ENCODE measurements at places on chromosomes 3 and 15.

DNA sequence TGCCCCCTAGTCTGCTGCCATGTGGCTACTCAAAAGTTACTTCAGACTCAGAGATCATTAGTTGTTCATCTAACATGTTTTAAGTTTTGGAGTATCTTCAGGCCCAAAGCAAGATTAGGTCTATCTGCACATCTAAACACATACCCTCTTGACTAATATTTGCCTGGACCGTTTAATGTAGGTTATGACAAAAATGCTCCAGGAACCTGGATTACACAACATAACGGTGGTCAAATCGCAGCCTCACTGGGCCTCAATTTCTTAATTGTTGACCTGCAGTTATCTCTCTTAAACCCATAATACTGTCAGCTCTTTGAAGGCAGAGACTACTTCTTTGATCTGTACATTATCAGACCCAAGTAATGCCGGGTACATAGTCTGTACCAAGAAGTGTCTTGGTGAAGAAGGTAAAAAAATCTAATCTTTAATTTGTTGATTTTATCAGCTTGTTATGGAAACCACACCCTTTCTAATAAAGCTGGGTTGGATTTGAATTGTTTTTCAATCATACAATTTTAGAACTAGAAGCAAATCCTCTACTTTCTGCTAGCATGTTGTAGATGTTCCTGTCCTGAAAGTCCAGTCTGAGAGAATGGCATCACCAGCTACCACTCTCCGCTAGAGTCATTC lies 3.6 kb downstream of the SNRK start:
- DNase-seq: no peak

GRCh38 chr3:44236485-44236908 lies 5.2 kb upstream of the TOPAZ1 start:
- no peak for DNase-seq

GRCh38 chr15:82900511-82901060 lies 51.9 kb downstream of the HOMER2 start:
- no peak for DNase-seq

DNA sequence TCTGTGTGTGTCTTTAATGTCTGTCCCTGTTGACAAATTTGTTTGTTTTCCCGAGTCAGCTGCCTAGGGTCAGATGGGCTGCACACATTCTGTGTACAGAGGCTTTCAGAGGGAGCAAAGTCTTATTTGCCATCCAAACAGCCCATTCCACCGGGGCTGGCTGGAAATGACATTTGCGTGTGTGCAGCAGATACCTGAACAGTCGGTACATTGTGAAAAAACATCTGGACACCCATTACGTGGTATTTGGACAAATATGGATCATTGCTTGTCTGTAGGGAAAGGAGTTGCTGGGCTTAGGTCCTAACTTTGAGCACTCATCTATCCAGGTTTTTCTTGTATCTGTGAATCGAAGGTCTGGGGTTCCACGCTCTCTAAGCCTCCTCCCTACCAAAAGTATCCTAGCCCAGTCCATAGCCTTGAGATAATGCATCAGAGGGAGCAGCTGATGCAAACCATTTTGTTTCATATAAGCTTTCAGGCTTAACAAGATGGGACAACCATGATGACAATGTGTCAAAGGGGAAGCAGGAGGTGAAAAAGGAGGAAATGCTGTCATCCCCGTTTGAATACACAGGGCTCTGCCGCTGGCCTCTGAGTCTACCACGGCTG lies 22.2 kb upstream of the CMTM8 start:
- no peak for DNase-seq

DNA sequence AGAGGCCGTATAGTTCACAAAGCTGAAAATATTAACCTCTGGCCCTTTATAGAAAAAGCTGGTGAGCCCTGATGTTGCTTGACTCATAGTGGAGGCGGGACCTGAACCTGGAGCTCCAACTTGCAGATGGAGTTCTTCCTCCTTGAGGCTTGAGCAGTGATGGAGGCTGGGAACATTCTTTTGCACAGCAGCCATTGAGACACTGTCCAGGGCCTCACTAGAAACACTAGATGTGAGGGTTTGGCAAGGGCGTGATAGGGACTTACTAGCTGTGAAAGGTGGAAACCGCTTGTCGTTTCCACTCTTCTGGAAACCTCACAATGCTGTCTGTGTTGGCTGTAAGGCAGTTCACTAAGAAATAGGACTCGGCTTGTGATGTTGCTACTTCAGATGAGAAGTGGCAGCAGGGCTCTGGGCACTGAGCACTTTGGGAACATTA lies 12.5 kb downstream of the SMAD6 start:
- no peak for DNase-seq

GRCh38 chr3:13750731-13751130 lies 129.1 kb downstream of the WNT7A start:
- DNase-seq: no peak

GRCh38 chr3:150411546-150411945 lies 3.4 kb downstream of the TSC22D2 start:
- DNase-seq: no peak

DNA sequence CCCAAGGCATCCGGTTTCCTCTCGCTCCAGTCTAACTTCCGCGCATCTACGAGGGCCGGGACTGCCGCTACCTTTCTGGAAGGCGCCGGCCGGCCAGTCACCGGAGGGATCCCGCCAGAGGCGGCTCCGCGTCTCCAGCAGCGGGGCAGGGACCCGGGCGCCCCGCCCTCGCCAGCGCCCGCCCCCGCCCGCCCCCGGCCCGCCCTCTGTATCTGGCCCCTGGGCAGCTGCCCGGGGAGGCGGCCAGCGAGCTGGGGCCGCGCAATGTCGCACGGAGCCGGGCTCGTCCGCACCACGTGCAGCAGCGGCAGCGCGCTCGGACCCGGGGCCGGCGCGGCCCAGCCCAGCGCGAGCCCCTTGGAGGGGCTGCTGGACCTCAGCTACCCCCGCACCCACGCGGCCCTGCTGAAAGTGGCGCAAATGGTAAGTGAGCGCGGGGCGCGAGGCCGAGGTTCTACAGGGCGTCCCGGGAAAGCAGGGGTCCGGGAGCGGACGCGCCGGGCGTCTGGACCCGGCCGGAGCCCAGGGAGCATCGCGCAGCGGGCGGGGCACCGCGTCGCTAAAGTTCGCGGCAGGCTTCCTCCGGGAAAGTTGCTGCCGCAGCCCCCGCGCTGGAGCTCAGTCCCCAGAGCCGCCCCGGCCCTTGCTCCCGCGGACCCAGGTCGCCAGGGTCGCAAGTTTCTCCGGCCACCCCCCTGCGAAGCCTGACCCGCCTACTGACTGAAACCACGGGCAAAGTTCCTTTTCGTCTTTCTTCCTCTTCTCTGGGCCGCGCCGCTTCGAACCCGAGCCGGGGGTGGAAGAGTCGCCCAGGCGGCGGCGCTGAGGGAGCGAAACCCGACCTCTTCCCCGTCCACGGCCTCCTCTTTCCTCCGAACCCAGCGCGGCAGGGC lies at the start of gene CMTM7:
Gene CMTM7 (plus strand): TSS at position 211 of the 893 bp plus-strand sequence. CDS start 54 bp downstream, at position 265.
- peak; percentile 83 for DNase-seq

DNA sequence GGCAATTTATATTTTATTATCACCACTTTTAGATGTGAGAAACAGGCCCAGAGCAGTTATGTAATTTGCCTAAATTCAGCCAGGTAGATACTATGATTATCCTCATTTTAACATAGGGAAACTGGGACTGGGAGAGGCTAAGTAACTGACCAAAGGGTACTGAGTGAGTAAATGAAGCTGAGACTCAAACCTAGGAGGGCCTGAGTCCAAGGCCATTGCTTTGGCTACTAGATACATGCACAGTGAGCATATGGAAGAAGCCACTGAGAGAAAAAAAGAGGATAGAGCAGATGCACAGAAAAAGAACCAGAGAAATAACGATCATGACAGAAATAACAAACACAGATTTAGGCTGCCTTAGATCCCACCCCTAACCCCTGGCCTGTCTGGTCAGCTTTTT lies 33.6 kb downstream of the USF3 start:
- no peak for DNase-seq

- no peak for DNase-seq
Measured at GRCh38 chr3:52509753-52510328, 14.7 kb downstream of the STAB1 start.

DNA sequence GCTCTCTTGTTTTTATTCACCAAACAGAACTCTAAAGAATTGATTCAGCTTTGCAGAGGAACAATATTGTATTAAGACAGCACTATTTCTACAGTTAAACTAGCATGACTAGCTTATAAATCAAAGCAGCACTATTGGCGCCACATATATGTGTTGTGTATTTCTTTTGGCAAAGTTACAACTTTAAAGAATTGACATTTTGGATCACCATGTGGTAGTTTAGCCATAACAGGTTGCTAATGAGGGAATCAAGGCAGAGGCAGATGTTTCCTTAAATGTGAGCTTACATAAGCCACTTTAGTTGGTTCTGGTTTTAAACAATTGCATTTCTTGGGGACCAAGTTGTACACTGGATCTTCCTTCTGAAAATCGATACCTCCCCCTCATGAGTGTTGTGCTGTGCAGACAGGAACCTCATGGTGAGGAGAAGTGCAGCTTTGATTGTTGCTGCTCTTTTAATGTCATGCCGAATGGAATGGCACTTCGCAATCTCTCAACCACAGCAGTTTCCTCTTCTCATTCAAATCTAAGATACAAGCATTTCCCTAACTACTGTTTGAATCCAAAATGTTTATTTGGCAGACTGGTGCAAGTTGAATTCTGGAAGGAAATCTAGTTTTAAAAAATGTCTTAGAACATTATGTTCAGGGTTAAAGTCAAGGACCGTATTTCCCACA lies 151.2 kb downstream of the MYRIP start:
- DNase-seq: no peak

DNA sequence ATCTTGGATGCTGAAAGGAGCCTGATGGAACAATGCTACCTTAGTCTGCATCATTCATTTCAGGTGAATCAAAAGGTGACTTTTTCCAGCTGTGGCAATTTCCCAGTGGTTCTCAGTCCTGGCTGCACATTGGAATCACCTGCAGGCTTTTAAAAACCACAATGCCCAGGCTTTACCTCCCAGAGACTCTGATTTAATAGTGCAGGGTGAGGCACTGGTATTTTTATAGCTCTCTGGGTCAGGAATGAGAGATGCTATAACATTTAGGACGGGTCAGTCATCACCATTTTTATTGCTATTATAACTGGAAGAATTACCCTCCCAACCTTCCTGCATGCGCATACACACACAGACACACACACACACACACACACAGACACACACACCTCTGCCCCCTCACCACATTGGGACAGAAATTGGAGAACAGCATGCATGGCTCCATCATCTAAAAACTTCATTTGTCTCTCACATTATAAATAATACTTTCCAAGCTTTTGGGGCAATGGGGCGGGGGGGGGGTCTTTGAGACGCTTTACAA lies 41.1 kb downstream of the LARP6 start:
- DNase-seq: no peak

GRCh38 chr15:41498657-41499056 lies 5.0 kb downstream of the ITPKA start:
- DNase-seq: no peak

DNA sequence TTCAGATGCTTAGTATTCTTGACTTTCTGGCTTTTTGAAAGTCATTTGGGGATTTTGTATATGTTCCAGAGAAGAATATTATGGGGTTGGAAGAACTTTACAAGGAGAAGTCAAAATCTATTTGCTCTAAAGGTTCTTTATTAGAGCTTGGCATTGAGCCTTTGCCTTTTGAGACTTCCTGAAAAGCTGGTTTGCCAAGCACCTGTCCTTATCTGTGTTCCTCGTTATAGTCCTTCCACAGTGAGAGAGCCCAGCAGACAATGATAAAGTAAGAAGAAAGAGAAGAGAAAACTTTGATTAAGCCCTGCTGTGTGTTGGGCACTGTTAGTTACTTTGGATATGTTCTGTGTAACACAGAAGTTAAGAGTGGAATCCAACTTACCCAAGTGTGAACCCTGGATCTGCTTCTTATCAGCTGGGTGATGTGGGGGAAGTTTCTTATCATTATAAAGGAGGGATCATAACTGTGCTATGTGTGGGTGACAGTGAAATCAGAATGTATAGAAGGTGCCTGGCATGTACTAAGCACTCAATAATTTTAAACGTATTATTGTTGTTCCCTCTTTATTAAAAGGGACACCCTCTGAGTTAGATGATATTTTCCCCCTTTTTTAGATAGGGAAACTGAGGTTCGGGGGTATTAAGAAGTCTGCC lies 44.3 kb upstream of the POLR2M start:
- no peak for DNase-seq

- no peak for DNase-seq
Measured at GRCh38 chr3:138310494-138310893, 19.2 kb downstream of the NME9 start.

- DNase-seq: no peak
Measured at GRCh38 chr3:29144361-29144760, 136.5 kb upstream of the RBMS3 start.

GRCh38 chr3:187211532-187212195 lies 14.4 kb downstream of the RTP1 start:
- no peak for DNase-seq

GRCh38 chr15:50140983-50141382 lies 21.9 kb upstream of the ATP8B4 start:
- no peak for DNase-seq

DNA sequence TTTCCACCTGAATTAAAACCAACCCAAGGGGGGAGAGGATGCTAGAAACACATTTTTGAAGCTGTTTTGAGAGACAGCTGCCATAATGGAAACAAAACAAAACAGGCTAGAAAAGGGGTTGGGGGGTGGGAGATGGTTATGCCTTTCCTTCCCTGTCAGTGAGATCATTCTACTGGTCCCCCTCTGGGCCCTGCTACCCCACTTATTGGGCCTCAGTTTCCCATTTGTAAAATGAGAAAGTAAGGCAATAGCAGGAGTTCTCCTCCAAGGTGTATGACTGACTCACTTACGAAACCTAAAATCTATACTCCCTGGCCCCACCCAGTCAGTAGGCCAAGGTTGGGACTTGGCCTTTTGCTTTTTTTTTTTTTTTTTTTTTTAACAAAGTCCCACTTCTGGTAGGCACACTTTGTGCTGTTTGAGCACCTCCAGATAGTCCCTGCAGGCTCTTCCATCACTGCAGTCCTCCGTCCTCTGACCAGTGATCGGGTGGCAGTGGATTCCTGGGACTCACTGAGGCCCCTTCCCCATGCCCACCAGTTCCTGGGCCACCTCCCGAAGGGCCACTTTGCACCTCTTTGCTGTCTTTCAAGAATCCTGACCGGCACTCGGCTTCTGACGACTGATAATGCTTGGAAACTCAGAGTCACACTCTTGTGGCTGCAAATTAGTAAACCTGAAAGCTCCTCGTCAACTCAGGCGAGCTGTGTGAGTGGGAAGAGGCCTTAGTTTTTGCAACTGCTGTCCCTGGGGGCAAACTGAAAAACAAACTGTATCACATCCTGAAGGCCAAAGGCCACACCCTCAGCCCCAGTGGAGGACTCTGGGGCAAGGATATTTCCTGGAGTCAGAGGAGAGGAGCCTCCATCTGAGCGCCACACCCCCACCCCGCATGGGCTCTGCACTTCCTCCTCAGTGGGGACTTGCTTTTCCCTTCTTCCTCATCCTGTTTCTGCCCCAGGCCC lies 6.7 kb upstream of the PSTPIP1 start:
- DNase-seq: peak; percentile 58

Data from femur (tissue), 1 donor.